ENCODE measurements at places on chromosomes 5 and 9.

DNA sequence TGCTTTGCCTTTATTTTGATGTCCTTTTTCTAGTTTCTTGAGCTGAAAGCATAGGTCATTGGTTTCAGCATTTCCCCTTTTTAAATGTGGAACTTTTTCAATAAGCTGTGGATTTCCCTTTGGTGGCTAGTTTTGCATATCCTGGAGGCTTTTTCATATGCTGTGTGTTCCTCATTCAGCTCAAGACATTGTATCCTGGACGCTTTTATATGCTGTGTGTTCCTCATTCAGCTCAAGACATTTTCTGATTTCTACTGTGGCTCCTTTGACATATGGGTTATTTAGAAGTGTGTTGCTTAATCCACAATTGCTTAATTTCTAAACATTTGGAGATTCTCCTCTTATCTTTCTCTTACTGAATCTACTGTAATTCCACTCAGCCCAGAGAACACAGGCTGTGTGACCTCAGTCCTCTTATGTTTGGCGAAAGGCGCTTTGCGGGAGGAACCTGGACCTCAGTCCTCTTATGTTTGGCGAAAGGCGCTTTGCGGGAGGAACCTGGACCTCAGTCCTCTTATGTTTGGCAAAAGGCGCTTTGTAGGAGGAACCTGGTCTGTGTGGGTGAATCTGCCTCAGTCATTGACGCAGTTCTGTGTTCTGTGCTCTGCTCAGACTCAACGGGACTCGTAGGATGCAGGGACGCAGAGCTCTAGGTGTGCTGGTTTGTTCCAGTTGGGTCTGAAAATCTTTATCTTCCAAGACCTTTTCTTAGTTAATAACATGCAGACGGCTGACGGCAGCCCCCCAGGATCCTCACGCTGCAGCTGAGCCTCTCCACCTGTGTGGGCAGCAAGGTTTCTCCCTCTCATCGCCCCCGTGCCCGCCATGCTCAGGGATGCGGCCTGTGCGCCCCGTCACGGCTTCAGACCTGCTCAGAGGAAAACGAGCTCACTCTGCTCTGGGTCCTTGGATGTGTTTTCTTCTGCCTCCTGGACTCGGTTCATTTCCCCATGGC is 6.0 kb upstream of the SLC9A3 start:
- DNase-seq: no peak

- no peak for DNase-seq
Observed at GRCh38 chr5:81766611-81767010, 15.7 kb upstream of the SSBP2 start.

GRCh38 chr5:65263321-65263720 is 218.4 kb downstream of the ADAMTS6 start:
- no peak for DNase-seq

- DNase-seq: peak; percentile 97
Observed at GRCh38 chr9:90053027-90053426, 448.2 kb downstream of the GADD45G start.

- DNase-seq: no peak
Observed at GRCh38 chr5:98917433-98917832, 11.4 kb downstream of the CHD1 start.

DNA sequence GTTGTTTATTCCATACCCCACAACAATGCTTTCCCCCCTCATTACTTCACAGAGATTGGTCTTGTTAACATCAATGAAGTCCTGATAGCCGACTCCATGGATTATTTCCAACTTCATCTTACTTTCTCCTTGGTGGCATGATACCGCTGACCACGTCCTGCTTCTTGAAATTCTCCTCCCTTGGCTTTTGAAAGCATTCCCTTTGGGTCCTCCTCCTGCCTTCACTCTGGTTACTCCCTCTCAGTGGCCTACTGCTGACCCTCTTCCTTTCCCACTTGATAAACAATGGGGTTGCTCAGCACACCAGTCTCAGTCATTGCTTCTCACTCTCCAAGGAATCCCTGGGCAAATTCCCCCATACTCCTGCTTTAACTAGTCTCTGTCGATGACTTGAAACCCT is 283.9 kb downstream of the SEC61B start:
- DNase-seq: no peak

- DNase-seq: no peak
Observed at GRCh38 chr5:65832603-65833228, 93.7 kb upstream of the ERBIN start.

GRCh38 chr5:607541-608428 is 4.4 kb upstream of the CEP72 start:
- DNase-seq: peak; percentile 7

- DNase-seq: no peak
Observed at GRCh38 chr5:149177911-149178565, 36.7 kb downstream of the ABLIM3 start.

GRCh38 chr5:121380066-121380465 is 471.6 kb upstream of the FTMT start:
- DNase-seq: no peak

GRCh38 chr5:123814801-123815470 is 303.0 kb downstream of the CSNK1G3 start:
- no peak for DNase-seq

DNA sequence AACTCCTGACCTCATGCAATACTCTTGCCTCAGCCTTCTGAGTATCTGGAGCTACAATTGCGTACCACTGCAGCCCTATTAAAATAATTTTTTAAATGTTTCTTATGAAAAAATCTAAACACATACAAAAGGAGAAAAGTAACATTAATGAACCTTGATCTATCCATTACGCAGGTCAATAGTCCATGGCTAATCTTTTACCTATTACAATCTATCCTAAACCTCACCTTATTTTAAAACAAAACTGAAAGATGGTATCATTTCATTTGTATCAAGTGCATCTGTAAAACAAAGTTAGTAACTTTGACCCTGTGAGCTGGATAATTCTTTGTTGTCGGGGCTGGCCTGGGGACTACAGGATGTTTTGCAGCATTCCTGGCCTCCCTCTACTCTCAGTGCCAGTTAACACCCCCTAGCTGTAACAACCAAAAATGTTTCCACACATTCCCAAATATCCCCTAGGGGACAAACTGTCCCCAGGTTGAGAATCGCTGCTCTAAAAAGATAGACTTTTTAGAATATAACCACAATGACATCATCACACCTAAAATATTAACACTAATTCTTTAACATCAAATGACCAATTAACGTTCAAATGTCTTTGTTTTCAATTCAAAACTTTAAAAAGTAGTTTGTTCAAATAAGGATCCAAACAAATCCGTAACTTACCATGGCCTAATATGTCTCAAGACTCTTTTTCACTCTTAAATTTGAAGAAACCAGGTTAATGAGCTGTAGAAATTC is 54.8 kb downstream of the RNF38 start:
- no peak for DNase-seq

DNA sequence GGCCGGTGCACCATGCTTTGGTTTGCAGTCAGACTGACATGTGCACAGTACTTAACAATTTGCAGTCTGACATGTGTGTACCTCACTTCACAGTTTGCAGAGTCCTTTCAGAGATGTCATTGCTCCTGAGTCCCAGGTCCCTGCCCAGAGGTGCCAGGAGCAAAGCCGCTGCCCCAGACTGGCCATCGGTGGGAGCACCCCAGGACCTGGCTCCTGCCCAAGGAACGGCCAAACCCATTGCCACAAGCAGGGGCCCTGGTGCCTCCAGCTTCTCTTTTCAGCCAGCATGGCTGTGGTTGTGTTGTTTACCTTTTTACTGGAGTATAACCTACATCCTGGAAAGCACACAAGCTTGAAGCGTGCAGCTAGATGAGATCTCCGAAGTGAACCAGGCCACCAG is 28.6 kb downstream of the RASGEF1C start:
- DNase-seq: no peak

GRCh38 chr5:133820507-133820906 is 147.9 kb downstream of the C5orf15 start:
- no peak for DNase-seq

GRCh38 chr9:84212982-84213381 is 127.6 kb downstream of the SLC28A3 start:
- DNase-seq: no peak

DNA sequence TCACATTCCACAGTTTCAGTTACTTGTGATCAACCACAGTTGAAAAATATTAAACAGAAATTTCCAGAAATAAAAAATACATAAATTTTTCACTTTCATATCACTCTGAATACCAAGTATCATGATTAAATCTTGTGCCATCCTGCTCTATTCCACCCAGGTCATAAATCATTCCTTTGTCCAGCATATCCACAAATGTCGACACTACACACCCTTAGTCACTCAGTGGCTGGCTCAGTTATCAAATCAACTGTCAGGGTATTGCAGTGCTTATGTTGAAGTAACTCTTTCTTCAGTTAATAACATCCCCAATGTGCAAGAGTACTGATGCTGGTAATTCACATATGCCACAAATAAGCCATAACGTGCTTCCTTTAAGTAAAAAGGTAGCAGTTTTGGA is 115.7 kb downstream of the FBXL17 start:
- no peak for DNase-seq

DNA sequence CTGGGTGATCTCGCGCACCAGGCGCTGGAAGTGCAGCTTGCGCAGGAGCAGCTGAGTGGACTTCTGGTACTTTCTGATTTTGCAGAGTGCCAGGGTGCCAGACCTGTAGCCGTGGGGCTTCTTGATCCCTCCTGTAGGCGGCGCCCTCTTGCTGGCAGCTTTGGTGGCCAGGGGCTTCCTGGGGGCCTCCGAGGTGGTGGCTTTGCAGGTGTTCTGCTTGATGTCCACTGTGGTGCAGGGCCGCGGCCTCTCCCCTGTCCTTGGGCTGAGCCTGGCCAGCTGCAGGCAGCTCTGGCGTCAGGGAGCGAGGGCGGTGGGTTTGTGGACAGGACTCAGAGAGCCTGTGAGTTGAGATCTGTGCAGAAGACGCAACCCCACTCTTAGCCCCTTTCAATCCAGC is 36.1 kb downstream of the TAF11L14 start:
- no peak for DNase-seq

- DNase-seq: no peak
Observed at GRCh38 chr5:168801567-168801966, 222.4 kb upstream of the PANK3 start.

- no peak for DNase-seq
Observed at GRCh38 chr5:87951661-87952060, 317.0 kb downstream of the TMEM161B start.

DNA sequence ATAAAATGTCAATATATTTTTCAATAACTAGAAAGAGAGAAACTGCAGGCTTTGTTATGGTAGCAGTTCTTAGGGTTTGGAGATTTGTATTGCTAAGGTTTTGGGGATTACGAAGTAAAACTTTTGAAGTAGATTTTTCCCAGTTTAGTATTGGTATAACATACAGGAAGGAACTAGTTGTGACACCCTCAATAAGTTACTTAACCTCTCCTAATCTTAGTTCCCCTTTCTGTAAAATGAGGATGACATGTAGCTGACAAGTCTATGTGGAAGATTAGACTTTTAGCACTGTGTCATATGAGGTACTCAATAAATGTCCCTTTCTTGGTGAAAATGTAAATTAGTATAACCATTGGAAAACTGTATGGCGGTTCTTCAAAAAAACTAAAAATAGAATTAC is 73.4 kb upstream of the ATG10 start:
- DNase-seq: no peak

DNA sequence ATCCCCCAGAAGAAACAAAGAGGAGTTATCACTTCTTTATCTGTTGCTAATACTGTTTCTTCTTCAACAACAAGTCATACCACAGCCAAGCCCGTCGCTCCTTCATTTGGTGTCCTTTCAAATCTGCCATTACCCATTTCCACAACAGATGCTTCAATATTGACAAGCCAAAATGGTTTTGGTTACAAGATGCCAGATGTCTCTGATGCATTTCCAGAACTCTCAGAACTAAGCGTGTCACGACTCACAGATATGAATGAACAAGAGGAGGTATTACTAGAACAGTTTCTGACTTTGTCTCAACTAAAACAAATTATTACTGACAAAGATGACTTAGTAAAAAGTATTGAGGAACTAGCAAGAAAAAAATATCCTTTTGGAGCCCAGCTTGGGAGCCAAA is 16.0 kb upstream of the HAND1 start:
- no peak for DNase-seq

GRCh38 chr5:98102936-98103335 is 670.5 kb upstream of the RGMB start:
- DNase-seq: no peak

- DNase-seq: no peak
Observed at GRCh38 chr9:211557-211956, 3.1 kb upstream of the DOCK8 start.

DNA sequence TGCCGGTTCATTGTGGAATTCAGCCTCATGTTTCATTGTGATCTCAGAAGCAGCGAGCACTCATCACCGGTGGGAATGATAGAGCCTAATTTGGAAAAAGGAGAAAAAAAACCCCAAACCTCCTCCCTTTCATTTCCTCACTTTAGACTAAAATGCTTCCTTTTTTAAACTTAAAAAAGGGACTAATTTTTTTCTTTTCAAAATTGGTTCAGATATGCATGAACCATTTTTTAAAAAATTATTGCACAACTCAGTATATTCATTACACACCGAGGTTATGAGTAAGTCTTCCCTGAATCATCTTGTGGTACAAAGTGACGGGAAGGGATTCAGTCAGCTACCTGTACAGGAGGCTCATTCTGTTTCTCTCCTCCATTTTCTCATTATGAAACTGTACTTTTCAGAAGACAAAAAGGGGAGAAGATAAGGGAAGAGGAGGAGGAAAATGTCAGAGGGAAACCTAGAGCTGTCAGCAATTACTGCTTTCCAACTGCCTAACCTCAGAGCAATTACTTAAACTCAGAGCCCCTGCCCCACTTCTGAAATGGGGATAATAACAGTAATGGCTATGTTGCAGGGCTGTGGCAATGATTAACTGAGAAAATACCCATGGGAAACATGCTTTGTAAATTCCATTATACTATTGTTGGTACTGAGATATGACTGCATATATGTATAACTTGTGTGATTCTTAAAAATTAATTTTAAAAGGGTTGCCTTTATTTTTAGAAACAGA is 24.0 kb downstream of the GALNT10 start:
- no peak for DNase-seq

GRCh38 chr5:134969166-134969565 is 1.5 kb downstream of the CATSPER3 start:
- DNase-seq: no peak

GRCh38 chr5:136206361-136206760 is 13.4 kb upstream of the SMIM32 start:
- no peak for DNase-seq
